ENCODE measurements at places on chromosomes 3 and 15.

DNA sequence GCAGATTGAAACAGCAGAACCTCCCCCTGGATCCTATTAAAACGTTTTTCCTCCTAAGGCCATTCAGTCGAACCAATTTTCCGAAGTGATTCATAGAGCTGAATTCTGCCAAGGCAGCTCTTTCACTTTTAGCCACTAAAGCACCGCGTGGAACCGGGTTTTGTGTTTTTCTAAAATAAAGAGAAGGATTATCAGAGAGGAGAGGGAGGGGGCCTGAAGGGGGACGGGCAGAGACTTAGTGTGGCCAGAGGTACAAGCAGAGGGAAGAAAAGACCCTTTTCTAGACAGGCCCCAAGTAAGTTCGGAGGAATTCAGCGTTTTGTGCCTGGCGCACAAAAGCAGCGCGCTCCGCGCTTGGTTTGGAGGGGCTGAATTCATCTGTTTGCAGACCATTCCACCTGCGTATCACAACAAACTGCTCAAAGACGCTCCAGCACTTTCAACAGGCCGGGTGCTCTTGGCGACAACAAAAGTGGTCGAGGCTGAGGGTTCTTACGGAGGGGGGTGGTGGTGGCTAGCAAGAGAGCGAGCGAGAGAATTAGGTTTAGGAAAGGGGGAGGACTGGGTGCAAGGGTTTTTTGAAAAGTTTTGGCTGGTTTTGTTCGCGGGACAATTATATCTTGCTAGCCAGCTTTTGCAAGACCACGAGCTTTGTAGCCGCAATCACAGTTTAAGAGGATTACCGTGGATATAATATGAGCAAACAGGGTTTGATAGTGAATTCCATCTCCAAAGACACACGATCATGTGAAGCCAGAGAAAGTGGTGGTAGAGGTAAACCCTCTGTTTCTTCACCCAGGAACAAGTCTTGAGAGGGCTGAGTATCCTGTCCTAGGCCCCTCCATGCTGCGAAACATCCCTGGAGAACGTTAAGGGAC lies 1.2 kb upstream of the FEZF2 start:
- DNase-seq: no peak

DNA sequence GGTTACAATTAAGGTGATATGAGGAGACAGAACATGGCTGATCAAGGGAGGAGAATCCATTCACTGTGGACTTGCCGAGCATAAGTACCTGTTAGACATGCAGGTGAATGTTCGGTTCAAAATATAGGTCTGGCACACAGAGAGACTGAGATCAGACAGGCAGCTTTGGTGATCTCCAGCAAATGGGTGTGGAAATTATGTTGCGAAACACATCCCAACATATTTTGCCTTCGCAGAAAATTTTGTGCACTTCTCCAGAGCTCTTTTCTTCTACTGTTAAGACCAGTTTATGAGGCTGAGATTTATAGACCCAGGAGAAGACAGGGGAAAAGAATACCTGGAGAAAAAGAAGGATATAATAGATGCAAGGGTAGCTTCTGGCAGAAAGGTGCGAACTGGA lies 183.2 kb downstream of the NEK10 start:
- DNase-seq: no peak

DNA sequence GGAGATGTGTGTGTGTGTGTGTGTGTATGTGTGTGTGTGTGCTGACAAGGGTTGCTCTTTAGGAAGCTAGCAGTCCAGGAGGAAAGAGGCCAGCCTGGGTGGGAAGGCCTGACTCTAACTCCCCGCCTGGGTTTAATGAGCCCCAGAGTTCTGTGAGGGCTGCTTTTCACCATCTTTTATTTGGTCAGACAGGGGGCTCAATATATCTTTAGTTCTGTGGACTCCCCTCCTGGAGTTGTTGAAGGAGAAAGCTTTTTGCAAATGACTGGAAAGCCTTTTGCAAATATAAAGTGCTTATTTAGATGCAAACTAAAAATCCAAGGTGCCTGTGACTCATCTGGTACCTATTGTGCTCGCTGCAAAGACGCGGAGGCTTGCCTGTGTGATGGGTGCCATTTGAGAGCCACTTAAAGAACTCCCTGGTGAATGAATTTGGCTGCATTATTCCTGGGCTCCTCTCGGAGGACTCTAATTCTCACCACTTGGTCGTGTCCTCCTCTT lies 24.5 kb downstream of the DRD3 start:
- no peak for DNase-seq

DNA sequence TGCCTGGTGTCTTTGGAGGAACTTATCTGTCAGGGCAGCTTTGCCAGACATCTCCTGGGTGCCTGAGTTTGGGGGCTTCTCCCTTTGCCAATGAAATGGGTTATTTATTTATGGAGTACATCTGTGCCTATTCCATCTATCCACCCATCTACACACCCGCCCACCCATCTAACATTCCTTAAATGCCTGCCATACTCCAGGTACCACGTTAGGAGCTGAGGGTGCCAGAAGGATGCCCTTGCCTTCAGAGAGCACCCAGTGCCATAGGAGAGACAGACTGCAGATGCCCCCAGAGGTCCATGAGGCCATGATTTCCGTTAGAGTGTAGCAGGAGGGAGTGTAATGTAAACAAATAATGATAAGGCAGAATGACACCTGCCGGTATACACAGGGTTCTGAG lies 21.8 kb upstream of the KIF23 start:
- no peak for DNase-seq

DNA sequence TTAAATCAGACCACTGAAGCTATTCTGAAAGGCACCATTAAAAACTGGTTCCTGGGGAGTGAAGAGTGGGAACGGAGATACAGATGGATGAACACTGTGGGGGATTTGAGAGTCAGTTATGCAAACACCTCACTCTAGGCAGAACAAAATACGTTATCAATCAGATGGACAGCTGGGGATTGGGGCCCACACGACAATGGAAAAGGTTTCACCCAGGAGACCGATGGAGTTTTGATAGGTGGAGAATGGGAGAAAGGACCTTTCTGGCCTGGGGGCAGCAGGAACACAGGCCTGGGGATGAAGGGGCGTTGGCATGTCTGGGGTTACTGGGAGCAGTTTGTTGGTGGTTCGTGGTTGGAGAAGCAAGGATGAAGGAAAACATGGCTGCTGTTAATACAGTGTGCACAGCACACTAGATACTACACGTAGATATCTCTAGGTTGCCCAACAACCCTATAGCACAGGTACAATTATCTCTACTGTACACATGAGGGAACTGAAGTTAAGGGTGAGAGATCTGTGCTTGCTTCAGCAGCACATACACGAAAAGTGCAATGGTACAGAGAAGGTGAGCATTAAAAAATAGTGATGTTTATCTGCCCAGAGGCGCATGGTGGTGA lies 16.5 kb downstream of the ST6GAL1 start:
- no peak for DNase-seq

DNA sequence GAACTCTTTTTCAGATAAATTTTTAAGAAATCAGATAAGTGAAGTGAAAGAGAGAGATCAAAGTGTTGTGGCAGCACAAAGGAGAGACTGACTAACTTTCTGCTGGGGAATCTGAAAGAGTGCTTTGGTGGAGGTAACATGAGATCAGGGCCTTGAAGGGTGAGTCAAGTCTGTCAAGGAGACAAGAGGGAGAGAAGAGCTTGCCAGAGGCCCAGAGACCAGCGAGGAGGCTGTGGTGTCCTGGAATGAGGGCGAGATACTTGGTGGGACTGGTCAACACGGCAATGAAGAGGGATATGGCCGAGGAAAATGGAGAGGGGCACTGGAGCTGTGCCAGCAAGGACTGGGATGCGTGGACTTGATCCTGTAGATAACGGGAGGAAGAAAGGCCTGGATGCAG lies 4.6 kb downstream of the TADA3 start:
- DNase-seq: no peak

GRCh38 chr3:20039765-20040547 lies at the start of gene KAT2B:
TSS of gene KAT2B (plus strand) at chr3:20040446. CDS start at chr3:20040478, 32 bp downstream.
- peak; percentile 63 for DNase-seq

GRCh38 chr3:149771652-149772271 lies 19.5 kb upstream of the COMMD2 start:
- DNase-seq: peak; percentile 18

DNA sequence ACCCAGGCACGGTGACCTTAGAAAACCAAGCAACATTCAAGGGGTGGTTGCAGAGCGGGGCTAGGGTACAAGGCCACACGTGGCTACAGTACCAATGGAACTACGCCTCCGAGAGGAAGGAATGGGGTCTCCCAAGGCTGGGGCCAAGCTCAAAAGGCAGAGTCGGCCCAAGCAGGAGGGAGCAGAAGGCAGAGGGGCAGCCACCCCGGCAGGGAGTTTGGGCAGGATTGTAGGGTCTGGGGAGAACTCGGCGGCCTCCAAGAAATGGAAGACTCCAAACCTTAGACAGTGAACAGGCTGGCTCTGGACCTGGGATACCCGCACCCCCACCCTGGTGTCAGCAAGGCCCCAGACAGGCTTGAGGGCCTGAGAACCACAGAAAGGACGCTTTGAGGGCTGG lies 28.7 kb downstream of the ATRIP start:
- DNase-seq: no peak

- DNase-seq: no peak
These were observed 89.4 kb downstream of the PLXNA1 start for GRCh38 chr3:127072221-127072771.

- DNase-seq: no peak
These were observed 776.8 kb downstream of the GRM7 start for GRCh38 chr3:7637694-7638093.

GRCh38 chr15:52261498-52262242 lies 33.9 kb downstream of the MYO5C start:
- peak; percentile 52 for DNase-seq

DNA sequence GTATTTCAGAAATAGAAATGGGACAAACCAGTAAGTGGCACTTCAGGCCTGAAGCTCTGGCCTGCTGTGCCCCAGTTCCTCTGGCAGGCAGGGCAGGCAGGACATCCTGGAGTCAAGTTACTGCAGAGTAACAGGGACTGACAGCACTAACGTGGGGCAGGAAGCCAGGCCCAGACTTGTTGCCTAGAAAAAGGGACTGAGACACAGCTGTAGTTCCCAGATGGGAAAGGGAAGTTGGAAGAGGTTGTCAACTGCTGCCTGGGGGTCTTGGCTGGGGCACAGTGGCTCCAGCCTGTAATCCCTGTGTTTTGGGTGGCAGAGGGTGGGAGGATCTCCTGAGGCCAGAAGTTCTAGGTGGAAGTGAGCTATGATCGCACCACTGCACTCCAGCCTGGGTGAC lies 171.9 kb downstream of the FMN1 start:
- peak; percentile 42 for DNase-seq

All from H54 (cell line).